B cell (primary cell): ENCODE measurements at places on chromosomes 5 and 9. TPM values are rescaled to one million over a fixed set of nuclear protein-coding genes. Genes with fewer than 3 reads are reported as not detected.

GRCh38 chr9:109989296-109989695 is 209.3 kb downstream of the PALM2AKAP2 start:
- no peak for DNase-seq

DNA sequence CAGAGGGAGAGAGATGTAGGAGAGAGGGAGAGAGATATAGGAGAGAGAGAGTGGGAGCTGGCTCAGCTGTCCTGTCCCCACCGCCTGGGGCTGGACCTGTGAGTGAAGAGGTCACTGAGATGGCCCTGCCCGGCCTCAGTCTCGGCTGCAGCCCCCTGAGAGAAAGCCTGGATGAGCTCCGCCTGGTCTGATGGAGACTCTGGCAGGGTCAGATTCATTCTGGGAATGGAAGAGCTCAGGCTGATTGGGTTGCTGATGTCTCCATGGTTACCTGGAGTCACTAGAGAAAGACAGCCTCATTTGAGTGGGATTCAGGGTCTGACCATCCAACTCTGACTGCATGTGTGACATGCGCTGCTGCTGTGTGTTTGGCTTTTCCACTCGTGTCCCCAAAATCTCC is 27.1 kb upstream of the SEMA4D start:
- DNase-seq = no peak

SPATA31D4 gene
- not detected in 2 replicates for total RNA-seq

DNA sequence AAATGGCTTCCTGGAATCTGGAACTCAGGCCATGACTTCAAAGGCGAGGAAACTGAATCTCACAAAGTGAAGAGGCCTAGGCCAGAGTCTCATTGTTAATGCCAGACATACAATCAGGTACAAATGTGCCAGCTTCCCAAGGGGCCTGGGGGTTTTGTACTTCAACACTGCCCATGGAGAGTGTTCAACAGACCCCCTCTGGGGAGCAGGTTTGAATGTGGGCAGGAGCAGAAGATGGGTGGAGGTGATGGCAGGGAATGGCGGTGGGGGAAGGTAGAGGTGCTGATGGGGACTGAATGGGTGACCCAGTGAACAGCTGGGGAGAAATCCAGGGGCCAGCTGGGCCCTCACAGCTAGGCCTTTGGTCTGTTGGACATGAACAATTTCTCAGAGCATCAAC is 12.0 kb downstream of the FOXI1 start:
- no peak for DNase-seq

DNA sequence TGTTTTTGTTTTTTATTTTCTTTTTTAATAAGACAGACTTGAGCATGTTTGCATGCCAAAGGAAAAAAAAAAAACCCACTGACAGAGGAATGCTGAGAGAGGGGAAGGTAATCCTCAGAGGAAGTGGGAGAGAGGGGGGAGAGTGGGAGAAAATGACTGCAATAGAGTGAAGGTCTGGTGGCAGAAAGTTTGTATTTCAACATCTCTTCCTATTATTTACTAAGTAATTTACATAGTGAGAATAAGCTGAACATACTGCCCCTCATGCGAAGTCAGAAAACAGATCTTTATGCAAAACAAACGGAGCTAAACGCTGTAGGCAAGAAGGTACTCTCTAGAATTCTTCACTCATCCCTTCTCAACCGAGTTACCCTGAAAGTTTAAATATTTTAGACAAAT is 45.0 kb downstream of the ELL2 start:
- no peak for DNase-seq

GRCh38 chr5:79011869-79012268 is 26.8 kb upstream of the ARSB start:
- DNase-seq = no peak

DNA sequence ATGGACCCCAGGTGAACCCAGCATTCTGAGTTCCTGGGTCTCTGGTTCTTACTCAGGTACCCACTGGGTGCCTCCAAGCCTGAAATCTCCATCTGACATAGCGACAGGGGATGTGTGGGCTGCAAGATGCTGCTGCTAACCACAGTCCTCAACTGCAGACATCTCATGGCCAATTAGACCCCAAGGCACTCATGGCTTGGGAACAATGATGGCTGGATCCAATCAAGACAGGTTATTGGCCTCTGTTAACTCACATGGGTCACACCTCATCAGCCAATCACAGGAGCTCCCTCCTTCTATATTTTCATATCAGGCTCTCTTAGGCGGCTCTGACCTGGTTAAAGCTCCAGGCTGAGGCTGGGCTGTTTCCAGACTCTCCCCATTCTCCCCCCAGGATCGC is 57.0 kb downstream of the CXXC5 start:
- no peak for DNase-seq

GRCh38 chr9:129661029-129661428 is 4.4 kb upstream of the PRRX2 start:
- no peak for DNase-seq

PCDHA1 gene
- total RNA-seq = not detected in 2 replicates

GRCh38 chr9:133352635-133353340 is 3.5 kb downstream of the SURF1 start:
- DNase-seq = no peak

SHB gene
- total RNA-seq = 1.5 and 1.9 TPM in 2 replicates

DNA sequence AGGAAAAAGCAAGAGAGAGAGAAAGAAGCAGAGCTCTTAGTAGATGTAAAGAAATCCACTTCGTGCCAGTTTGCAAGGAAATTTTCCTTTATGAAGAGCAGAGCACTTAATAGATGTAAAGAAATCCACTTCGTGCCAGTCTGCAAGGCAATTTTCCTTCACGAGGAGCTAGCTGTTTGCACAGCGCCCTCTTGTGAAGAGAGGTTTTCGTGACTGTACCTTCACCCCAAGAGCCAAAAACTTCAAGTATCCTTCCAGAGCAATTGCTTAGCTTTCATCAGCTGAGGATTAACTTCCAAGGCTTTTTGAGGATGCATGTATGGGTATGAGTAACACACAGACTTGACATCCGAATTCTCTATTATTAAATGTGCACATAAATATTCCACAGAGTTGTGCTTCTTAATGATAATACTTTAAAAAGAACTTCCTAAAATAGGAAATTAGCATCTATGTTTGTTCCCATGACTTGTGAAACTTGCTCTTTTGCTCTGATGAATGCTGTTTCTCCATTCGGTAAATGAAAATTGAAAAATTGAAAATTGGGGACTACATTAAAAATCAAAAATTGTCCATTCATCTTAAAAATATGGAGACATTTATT is 525.6 kb downstream of the PDE4D start:
- peak; percentile 34 for DNase-seq

DNA sequence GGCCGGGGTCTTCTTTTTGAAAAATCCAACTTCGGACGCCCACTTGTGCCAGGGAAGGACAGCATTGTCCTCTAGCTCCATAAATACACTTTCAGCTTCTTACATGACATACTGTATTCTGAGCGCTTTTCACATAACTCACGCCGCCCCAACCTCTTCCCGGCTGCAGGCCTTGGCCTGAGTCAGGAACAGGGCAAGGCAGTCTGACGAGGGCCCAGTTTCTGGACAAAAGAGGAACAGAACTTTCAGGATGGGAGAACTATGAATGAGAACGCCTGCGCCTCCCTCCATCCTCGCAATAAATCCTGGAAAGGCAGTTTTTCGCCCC is 650 bp downstream of the DCTN4 start:
- DNase-seq = no peak

DNA sequence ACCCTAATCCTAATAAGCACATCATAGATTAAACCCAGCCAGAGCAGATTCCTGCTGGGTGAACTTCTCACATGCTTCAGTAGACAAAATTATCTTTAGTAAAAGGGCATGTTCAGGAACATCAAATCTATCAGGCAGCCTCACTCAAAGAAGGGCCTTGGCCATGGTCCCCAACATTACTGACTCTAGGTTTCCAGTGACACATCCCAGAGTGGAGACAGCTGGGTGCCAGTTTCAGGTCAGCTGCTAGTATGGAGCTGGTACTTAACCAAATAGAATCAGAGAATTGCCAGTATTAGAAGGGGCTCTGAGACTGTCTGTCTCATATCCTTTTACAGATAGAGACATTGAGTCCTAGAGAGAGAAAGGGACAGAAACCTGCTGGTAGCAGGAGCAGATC is 44.1 kb upstream of the GALNT10 start:
- DNase-seq = no peak

GRCh38 chr5:110757118-110757729 is 18.4 kb downstream of the SLC25A46 start:
- peak; percentile 48 for DNase-seq

PKD2L2 gene
- total RNA-seq = 0.37 and 0.63 TPM in 2 replicates

UCK1 gene
- 31.8 and 39.3 TPM in 2 replicates for total RNA-seq

DNA sequence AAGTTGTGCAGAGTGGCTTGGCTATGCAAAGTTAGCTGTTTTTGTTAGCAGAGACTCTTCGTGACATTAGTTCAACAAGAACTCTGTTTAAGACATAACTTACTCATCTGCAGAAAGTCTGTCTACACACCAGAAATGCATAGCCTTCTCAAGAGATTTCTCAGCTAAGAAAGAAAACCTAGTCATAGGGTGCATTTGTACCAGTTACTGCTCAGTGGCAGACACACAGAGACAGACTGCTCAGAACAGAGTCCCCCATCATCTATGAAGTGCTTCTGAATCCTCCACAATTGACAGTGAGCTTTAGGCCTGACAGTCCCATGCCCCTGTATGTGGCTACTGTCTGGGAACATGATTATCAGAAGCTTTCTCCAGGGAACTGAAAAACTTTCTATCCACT is 56.1 kb upstream of the IFNK start:
- DNase-seq = no peak

- DNase-seq = peak; percentile 82
Measured at GRCh38 chr5:158820891-158821290, 278.8 kb downstream of the EBF1 start.

OR2Y1 gene
- total RNA-seq = not detected in 2 replicates

DNA sequence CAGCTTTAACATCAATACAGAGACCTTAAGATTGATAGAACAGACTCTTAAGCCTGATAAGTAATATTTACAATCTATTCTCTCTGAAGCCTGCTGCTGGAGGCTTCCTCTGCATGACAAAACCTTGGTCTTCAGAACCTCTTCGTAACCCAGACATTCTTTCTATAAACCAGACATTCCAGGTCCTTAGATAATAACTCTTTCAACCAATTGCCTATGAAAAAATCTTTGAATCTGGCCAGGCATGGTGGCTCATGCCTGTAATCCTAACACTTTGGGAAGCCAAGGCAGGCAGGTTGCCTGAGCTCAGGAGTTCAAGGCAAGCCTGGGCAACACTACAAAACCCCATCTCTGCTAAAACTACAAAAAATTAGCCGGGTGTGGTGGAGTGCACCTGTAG is 327.8 kb downstream of the ENC1 start:
- DNase-seq = no peak

DNA sequence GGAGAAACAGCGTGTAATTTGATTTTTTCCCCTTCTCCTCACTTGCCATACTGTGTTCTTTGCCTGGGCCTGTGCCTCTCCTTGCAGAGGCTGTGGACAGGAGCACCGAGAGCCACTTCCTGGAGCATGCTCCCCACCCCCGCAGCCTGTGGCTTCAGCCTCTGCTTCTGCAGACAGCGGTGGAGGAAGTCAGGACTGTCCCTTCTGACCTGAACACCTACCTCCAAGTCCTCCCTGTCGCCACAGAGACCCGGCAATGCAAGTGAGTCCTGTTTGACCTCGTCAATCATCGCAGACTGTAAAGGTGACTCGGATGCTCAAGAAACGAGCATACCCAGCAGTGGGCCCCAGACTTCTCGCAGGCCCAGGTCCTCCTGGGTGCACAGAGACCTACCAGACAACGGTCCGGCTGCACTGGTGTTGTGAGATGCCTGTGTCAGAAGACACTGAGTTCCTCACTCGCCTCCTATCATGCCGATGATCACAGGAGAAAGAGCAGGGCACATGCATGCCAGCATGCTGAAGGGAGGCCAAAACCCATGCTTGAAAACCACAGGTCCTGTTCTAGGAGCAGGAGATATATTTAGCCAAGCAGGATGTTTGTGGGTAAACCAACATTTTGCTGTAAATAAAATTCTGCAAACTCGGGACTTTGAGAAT is 198.8 kb downstream of the AUH start:
- peak; percentile 49 for DNase-seq

ADAMTS12 gene
- total RNA-seq = not detected in 2 replicates

FCN2 gene
- not detected in 2 replicates for total RNA-seq

ATOSB gene
- 6.5 and 7.0 TPM in 2 replicates for total RNA-seq

DNA sequence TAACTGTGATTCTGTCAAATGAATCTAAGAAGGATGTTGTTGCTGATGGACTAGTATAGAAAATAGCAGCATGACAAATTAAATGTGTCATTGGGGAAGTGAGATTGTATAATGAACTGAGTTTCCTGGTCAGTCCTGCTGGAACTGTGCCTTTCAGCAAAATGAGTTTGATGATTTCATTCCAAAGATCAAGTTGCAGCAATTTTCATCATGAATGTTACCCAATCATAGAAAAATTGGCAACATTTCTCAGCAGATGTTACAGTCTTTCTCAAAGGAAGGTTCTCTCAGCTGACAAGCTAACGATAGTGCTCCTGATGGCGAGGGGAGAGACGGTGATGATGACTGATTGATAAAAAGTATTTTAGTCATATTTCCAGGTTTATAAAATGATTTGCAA is 10.7 kb downstream of the PCDHAC2 start:
- no peak for DNase-seq

- peak; percentile 9 for DNase-seq
Measured at GRCh38 chr9:99713838-99714306, 107.8 kb upstream of the NR4A3 start.

DNA sequence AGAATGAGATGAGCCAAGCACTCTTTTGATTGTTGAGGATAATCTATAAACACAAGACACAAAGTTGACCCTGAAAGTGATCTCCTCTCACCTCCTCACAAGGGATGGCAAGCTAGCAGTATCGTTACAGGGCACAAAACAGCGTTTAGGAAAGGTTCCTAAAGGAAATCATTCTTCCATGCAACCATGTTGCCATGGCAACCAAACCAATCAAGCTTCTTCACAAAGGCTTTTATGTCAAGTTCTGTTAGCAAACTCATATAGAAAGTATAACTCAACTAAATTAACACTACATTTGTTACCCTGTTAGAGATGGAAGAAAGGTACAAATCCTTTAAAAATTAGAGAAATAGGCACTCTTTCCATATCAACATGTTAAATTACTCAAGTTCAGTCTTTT is 1016.8 kb upstream of the DMAC1 start:
- no peak for DNase-seq

DNA sequence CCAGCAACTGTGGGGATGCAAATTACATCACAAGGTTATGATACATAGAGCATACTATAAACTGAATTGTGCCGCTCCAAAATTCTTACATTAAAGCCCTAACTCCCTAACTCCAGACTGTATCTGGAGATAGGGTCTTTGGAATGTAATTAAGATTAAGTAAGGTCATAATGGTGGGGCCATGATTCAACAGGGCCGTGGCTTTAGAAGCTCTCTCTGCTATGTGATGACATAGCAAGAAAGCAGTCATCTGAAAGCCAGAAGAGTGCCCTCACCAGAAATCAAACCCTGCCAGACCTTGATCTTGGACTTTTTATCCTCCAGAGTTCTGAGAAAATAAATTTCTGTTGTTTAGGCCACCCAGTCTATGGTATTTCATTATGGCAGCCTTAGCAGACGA is 123.9 kb downstream of the FBXL17 start:
- DNase-seq = no peak

- no peak for DNase-seq
Measured at GRCh38 chr5:118220556-118221195, 767.7 kb downstream of the DTWD2 start.

- peak; percentile 90 for DNase-seq
Measured at GRCh38 chr9:124218438-124218982, 39.2 kb upstream of the NEK6 start.
